Chondrocyte (in vitro differentiated cells): ENCODE measurements at places on chromosomes 3 and 15.
A peak's percentile ranks its signal among the peaks of the same experiment; 100 is the strongest.

DNA sequence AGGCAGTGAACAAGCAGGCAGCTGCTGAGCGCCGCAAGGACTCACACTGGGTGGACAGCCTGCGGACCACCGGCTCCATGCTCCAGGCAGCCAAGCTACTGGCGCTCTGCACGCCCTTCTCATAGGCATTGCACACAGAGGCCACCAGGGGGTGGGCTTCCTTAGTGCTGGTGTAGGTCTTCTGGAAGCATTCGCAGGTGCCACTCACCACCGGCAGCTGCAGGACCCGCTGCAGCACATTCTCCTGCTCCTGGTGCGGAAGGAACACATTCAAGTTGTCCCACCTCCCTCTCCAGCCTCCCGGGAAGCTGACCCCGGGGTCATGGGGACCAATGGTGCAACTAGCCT is 6.0 kb downstream of the PLIN1 start:
- DNase-seq, result no peak

DNA sequence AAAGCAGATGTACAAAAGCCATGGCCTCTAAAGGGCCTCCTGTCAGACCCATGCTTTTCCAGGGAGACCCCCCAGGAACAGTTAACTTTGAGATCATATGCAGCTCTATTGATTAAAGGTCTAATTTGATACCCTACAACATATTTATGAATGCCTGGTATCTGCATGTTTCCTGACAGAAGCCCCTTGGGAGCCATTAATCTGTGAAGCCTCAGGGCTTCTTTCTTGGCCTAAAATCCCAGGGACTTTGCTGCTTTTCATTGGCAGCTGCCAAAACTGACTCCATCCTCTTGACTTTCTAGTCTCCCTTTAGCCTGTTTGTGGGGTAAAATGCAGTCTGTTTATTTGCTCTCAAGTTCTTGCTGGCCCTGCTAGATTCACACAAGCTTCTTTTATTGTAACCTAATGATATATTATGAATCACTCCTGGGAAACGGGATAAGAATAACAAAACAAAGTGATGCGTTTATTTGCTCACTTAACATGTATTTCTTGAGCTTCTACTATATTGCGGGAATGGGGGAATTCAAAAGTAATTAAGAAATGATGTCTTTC is 257.0 kb downstream of the LSAMP start:
- no peak for DNase-seq

DNA sequence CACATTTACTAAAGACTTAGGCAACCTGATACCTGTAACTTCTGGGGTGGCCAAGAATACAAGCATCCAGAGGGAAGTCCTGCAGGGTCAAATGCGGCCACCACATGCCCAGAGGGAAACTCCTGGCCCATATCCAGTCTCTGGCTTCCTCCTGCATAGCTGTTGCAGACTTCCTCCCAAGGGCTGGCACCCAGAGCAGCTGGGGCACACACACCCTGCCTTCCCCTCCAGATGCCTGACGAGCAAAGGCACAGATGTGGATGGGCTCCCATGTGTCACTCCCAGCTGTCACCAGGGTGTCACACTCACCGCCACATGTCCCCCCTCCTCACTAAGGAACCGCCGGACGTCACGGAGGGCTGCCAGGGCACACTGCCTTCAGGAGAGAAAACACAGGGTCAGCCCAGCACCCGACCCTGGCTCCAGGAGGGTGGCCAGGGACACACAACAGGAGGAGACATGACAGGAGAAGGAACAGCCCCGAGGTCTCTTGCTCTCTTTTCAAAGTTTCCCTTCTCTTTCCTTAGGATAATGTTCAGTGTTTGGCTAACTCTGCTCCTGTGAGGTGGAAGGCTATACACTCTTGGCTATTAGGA is 13.2 kb downstream of the PFKFB4 start:
- no peak for DNase-seq

DNA sequence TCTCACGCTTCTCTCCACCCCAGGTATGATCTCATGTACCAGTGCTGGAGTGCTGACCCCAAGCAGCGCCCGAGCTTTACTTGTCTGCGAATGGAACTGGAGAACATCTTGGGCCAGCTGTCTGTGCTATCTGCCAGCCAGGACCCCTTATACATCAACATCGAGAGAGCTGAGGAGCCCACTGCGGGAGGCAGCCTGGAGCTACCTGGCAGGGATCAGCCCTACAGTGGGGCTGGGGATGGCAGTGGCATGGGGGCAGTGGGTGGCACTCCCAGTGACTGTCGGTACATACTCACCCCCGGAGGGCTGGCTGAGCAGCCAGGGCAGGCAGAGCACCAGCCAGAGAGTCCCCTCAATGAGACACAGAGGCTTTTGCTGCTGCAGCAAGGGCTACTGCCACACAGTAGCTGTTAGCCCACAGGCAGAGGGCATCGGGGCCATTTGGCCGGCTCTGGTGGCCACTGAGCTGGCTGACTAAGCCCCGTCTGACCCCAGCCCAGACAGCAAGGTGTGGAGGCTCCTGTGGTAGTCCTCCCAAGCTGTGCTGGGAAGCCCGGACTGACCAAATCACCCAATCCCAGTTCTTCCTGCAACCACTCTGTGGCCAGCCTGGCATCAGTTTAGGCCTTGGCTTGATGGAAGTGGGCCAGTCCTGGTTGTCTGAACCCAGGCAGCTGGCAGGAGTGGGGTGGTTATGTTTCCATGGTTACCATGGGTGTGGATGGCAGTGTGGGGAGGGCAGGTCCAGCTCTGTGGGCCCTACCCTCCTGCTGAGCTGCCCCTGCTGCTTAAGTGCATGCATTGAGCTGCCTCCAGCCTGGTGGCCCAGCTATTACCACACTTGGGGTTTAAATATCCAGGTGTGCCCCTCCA is 19.1 kb downstream of the TYRO3 start:
- no peak for DNase-seq

GRCh38 chr3:136336329-136337100 is 86.4 kb downstream of the PCCB start:
- DNase-seq, result no peak

DNA sequence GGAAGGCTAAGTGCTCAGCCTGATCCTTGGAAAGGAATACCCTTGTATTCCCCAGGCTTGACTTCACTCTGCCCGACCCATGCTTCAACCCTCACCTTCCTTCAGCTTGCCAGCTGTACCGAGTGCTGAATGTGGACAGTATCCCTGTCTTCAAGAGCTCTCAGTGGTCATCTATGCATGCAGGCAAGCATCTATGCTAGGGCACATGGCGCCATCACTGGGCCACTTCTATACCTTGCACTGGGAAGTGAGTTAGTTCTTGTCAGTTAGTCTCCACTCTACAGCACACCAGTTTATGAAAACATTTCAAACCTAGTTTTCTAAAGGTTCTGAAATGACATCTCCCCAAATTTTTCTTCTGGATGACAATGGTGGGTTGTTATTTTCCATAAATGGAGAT is 82.0 kb upstream of the MYRIP start:
- no peak for DNase-seq

- no peak for DNase-seq
Measured at GRCh38 chr3:50623840-50624474, 7.0 kb downstream of the MAPKAPK3 start.

GRCh38 chr15:44788748-44789147 is 52.4 kb downstream of the TRIM69 start:
- no peak for DNase-seq

DNA sequence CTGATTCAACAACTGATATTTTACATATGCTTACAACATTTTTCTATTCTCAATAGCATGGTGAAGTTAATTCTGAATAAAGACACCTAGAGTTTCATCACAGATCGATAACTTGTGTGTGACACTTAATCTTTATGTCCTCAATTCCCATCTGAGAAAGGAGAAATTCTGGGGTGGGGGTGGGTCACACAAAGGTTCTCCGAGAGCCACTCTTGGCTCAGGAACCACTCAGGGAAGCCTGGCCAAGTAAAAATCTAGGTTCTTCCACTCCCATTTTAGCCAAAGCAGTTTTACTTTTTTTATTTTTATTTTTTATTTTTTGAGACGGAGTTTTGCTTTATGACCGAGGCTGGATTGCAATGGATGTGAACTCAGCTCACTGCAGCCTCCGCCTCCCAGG is 111.0 kb upstream of the TBL1XR1 start:
- DNase-seq, result no peak

DNA sequence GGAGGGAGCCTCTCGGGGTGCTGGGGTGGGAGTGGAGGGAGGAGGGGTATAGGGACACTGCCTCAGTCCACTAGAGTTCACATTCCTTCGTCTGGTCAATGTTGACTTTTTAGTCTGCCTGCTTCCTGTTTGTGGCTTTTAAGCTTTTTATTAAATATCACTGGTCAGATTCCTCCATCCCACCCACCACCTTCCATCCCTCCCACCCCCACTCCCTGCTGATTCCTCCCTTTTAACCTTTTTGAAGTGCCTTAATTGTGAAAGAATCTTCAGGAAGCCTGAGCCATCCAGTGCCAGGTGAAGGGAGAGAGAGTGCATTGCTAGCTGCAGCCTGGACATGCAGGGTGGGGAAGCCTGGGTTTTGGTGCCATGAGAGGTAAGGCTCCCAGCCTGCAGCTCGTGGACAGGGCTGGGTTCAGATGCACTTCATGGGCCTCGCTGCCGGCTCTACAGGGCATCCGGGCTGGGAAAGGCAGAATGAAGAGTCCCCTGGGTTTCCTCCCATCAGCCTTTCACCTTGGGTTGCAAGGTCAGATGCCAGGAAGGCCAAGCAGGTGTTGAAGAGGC is 105.9 kb downstream of the DNAJB8 start:
- peak; percentile 67 for DNase-seq

DNA sequence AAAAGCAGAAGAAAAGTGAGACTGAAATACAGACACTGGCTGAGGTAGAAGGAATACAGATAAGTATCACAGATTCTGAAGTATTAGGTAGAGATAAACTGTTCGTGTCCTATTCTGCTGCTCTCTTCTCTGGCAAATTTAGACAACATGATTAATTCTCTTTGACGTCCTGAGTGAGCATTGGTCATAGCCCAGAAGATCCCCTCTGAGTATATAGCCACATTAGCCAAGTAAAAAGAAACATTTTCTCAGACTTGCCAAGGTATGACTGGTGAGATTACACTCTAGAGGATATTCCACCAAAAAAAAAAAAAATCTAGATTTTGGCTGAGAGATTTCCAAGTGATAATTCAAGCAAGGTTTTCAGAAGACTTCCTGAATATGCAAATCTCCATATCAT is 111.4 kb upstream of the ALCAM start:
- DNase-seq, result no peak

DNA sequence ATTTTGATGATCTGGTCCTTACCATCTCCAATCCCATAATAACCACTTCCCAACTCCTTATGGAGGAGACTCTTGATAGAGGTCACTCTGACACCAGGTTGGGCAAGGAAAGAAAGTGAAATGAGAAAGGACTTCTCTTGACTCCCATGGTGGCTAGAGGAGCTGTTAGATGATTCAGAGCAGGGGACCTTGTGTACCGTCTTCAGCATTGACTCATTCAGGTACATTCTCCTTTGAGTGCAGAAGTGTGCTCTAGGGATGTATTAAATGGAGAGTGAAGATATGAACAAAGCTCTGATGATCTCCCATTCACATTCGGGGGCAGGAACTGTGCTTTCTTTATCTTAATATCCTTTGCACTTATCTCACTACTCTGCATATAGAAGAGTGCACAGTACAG is 46.3 kb upstream of the GAP43 start:
- DNase-seq, result no peak

DNA sequence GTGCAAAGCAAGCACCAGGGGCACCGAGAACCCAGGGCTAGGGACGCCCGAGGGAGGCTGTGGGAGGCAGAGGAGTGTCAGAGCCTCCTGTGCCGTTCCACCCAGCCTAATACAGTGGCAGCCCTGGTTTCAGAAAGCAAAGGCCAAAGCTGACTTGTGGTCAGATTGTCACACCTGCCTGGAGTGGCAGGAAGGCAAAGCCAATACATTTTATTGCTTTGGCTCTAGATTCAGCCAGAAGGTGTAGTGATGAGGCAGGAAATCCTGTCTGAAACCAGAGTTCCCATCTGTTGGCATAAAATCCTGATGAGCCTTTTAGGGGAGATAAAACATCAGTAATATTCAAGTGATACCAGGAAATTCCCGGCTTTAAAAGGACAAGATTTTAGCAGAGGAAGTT is 168.3 kb downstream of the SLCO3A1 start:
- no peak for DNase-seq

DNA sequence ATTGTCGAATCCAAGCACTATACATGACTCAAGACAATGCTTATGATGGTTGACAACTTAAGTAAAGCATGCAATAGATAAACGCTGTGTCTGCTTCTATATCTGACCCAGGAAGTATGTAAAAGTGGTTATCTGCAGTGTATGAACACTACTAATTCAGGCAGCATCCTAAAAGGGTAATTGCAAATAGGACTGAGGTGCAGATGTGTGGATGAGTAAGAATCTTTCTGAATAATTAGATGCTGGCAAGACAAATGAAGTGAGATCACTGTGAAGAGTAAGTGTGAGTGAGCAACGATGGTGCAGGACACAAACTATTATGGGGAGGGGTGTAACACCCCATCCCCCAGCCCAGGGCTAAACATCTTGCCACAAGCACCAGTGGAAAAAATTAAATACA is 195.7 kb upstream of the CHRNA7 start:
- no peak for DNase-seq

GRCh38 chr3:15207836-15208504 is 1.9 kb downstream of the CAPN7 start:
- DNase-seq, result no peak

GRCh38 chr3:13045904-13046568 is 27.2 kb downstream of the IQSEC1 start:
- DNase-seq, result no peak

- DNase-seq, result no peak
Measured at GRCh38 chr3:40086890-40087883, 222.3 kb upstream of the EIF1B start.

DNA sequence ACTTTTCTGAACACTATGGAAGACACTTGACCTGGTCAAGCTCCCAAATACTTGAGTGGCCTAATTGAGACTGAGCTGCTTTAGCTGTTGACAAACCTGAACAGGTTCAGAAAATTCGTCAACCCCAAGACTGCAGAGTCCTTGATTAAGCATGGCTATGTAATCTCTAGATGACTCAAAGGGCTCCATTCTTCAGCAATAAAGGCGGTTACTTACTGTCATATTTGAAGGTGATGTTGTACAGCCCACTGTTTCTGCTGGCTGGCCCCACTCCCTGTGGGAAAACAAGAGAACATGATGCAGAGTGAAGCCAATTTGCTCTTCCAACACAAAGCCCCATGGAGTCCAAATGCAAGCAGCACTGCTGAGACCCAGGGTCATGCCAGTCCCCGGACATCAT is 45.1 kb downstream of the IL17RD start:
- DNase-seq, result no peak

- DNase-seq, result no peak
Measured at GRCh38 chr3:39065197-39065596, 13.4 kb downstream of the WDR48 start.

- no peak for DNase-seq
Measured at GRCh38 chr3:180199417-180199995, 162.8 kb upstream of the PEX5L start.
